Pons (tissue), 1 donor: ENCODE measurements at places on chromosomes 5 and 9.

DNA sequence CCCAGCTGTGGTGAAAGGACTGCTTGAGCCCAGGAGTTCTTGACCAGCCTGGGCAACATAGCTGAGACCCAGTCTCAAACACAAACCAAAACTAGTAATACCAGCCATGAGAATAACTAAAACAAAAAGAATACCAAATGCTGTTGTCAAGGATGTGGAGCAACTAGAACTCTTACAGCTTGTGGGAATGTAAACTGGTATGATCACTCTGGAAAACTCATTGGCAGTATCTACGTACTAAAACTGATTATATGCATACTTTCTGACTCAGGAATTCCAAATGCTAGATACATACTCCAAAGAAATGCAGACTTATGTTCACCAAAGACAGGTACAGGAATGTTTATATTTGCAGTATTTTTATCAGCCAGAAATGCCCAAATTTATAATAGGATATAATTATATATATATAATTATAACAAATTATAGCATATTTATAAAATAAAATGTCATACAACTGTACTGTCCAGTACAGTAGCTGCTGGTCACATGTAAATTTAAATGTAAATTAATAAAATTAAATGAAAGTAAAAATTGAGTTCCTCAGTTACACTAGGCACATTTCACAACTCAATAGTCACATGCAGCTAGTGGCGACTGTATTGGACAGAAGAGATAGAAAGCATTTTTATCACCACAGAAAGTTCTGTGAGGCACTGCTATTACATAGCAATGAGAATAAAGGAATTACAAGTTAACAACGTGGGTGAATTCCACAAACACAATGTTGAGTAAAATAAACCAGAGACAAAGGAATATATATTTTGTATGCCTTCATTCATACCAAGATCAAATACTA is 118.5 kb downstream of the GNAQ start:
- DNase-seq, result no peak

GRCh38 chr5:161105525-161105924 is 253.5 kb upstream of the ATP10B start:
- DNase-seq, result peak; percentile 87

DNA sequence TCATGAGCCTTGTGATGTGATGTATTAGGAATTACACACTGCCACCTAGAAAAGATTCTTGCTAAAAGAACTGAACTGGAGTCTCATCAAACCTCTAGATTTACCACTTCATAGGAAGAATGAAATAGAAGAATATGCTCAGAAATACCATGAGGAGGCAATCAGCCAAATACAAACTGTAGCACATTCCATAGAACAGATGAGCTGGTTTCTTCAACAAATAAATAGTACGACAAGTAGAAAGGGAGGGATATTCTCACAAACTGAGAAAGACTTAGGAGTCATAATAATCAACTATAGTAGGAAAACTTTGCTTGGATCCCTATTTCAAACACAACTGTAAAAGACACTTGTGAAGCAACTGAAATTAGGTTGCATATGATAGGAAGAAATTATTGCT is 15.4 kb downstream of the PLGRKT start:
- DNase-seq, result no peak

DNA sequence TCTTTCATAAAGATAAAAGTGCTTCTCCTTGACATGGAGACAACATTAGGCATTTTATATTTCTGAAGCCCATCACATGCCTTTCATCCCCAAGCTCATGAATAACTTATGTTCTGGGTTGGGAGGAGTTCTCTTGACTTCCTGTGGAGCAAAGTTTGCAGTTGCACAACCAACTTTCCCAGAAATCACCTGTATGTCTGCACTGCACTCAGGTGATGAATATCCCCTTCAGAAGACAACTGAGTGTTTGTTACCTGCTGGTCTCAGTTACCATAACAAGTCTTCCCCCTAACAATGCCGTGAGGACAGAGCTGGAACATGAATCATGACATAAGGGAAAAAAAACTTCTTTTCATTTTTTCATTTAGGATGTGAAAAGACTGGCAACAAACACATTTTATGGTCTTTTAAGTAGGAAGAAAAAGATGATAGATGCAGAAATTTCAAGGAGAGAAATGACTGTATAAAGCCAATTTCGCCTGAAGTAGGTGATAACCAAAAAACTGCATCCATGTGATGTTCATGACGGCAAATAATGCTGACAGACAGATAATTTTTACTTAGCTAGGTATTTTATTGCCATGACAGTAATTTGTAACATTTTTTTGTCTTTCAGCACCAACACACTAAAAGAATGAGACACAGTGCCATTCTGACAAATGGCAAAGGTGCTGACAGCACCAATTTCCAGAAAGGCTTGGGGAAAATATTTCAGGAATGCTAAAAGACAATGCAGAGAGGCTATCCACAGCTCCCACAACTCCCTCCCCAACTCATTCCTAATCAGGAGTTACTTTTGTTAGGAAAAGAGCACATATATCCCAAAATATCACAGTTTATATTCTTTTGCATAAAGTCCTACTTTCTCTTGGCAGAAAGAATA is 656.3 kb downstream of the PRELID2 start:
- no peak for DNase-seq

DNA sequence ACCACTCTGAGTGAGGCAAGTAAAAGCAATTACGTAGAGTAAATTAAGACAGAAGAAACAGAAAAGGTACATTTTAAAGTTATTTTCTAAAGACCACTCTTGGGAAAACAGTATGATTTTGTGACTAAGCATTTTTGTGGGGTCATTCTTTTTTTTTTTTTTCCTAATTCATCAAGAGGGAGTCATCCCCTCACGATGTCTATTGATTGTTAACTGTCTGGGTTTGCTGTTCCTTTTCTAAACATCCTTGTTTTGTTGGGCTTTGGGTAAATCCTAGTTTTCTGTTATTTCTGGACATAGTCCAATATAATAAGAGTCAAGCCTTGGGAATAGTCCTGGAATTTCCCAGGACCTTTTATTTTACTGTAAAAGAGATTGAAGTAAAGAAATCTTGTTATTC is 63.8 kb downstream of the ANKRD55 start:
- DNase-seq, result no peak

DNA sequence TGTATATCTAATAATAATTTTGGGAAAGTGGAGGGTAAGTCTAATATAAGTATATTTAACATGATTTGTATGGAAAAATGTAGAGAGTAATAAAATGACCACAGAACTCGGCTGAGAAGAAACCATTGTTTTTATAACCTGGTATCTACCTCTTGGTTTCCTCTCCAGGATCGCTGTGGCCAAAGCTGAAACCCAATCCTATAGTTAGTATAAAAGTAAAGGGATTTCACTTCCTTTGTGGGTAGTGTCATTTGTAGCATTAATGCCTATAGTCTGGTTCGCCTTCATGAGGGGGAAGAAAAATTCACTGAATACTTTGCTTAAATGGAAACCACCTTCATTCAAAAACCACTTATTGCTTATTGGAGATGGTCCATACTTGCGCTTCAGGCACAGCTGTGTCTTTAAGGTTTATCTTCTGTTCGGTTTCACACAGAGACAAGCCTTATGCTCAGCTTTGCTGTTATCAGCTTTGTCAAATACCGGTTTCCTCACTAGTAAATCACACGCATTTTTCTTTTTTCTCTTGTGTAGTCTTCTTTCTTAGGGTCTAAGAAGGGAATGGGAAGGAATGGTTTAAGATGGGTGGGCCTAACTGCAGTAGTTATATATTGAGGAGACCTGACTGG is 12.1 kb downstream of the PIK3R1 start:
- no peak for DNase-seq

- DNase-seq, result peak; percentile 37
Measured at GRCh38 chr5:85998656-85999055, 619.1 kb upstream of the COX7C start.

DNA sequence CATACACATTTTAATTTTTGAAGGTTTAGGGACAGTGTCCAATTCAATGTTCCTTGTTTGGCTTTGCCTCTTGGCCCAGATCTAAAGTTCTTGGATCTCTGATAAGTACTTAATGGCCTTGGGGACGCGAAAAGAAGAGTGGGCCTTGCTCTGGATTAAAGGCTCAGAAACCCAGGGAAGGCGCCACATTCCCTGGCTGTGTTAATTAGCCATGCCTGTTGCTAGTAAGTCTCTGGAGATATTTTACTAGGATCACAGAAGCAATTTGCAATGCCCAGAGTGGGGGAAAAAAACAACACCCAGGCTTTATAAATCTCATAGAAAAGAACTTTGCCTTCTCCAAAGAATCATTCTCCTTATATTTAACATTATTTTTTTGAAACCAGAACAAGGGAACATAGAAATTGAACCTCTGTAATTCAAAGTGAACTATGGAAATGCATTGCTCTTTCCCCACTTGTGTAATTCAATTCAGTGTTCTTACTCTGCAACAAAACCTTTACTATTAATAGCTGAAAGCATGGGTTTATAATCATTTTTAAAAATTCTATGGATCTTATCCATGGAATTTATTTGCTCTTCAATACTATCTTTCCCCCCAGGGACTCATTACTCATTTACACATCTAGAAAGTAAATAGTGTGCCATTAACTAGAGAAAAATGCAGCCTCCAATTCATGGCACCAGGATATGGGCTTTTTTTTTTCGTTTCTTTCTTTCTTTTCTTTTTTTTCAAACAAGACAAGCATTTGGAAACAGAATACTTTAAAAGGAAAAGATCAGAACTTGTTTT is 172.2 kb upstream of the ANKRD55 start:
- no peak for DNase-seq

DNA sequence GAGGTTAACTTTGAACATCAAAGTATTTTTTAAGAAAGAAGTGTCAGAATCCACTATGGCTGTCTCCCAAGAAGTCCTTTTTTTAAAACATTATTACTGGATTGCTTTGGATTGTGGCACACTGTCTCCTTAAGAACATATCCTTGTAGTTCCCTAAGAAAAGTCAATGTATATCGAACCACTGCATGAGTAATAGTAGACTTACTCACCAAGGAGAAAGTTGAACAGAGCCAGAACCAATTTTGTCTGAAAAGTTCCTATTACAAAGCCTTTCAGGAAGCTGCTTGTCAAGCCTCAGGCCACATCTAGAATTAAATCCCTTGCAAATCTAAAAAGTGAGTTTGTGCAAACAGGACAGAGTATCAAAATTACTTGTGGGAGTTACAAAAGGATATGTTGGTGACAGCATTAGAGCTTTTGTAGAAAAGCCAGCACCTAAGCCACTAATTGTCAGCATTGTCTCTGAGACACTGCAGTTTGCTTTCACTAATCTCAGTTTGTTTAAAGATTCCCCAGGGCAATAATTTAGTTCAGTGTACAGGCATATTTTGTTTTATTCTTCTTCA is 195.4 kb downstream of the MPDZ start:
- no peak for DNase-seq

GRCh38 chr5:59768152-59769040 is 125.1 kb downstream of the PDE4D start:
- DNase-seq, result peak; percentile 53

DNA sequence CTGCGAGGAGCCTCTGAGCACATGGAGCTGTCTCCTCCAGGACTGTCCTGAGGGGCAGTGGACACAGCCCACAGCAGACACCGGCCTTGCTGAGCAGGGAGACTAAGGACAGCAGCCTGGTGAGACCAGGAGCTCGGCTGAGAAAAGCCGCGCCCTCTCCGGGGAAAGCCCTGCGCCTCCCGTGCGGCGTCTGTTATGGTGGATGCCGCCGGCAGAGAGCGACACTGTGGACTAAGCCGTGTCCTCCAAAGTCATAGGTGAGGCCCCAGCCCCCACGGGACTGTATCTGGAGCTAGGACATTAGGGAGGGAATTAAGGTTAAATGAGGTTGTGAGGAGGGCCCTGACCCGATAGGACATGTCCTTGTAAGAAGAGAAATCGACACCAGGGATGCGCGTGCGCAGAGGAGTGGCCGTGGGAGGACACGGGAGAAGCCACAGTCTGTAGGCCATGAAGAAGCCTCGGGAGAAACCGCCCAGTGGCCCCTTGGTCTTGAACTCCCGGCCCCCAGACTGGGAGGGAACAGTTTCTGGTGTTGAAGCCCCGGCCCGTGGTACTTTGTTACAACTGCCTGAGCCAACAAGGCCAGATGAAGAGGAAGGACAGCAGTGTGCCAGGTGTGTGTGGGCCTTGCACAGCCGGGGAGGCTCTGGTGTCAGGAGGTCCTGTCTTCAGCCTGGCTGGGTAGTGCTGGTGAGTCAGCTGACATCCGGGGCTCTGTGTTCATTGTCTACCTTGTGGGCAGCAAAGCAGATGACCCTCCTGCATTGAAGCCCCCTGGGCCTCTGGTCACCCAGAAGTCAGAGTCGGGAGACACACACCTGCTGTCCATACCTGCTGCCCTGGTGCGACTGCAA is 22.1 kb downstream of the MRPL36 start:
- DNase-seq, result no peak

DNA sequence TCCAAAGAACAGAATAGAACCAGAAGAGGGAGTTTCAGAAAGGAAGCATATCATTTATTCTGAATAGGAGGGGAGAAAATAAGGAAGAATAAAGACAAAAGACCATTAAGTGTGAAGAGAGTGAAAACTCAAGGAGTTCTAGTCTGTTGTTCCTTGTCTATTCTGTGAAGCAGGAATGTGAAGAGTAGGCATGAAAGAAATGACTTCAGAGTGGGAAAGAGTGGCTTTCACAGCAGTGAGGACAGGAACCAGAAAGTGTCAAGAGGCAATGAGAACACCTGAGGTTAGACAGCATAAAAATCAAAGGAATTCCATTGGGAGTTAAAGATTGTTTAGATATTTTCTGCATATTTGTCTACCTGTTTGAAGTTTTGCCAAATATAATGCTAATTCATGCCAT is 768.8 kb upstream of the GRAMD2B start:
- no peak for DNase-seq

GRCh38 chr5:172720655-172721054 is 50.3 kb downstream of the DUSP1 start:
- no peak for DNase-seq

GRCh38 chr5:75574791-75575190 is 36.5 kb upstream of the ANKDD1B start:
- no peak for DNase-seq

DNA sequence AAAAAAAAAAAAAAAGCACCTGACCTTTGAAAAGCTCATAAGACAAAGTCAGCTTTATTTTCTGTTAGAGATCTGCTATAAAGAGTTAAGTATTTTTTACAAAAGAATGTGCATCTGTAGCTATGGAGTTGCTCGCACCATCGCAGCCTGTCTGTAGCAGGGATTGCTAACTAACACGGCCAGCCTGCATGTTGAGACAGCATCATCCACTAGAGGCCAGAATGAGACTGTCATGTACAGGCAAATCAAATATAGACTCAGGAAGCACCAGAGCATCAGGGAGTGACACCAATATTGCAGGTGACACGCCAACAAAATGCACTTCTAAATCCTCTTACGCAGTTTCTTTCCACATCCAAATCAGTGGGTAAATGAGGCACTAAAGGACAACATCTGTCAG is 136.3 kb upstream of the RASEF start:
- peak; percentile 79 for DNase-seq

GRCh38 chr5:7075470-7075869 is 320.5 kb upstream of the ADCY2 start:
- no peak for DNase-seq

DNA sequence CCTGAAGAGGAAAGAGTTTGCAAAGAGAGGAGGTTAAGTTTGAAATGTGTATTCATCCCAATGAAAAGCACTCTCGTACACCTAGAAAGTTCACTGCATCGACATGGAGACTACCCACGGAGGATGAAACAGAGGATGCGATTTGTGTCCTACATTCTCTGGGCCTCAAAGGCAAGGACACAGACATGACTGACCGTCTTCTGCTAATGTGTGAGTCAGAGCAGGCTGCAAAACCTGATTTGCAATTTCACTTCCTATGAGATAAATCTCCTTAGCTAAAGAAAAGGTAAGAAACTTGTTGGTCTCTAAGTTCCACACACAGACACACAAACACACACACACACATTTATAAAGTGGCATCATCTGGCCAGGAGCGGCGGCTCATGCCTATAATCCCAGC is 98.6 kb downstream of the GNAQ start:
- no peak for DNase-seq
